ENCODE measurements at places on chromosomes 11 and 22.

- no peak for DNase-seq
These were observed 1.2 kb upstream of the RASGRP2 start for GRCh38 chr11:64745189-64745520.

- no peak for DNase-seq
These were observed 8.8 kb upstream of the PDE3B start for GRCh38 chr11:14634813-14635212.

DNA sequence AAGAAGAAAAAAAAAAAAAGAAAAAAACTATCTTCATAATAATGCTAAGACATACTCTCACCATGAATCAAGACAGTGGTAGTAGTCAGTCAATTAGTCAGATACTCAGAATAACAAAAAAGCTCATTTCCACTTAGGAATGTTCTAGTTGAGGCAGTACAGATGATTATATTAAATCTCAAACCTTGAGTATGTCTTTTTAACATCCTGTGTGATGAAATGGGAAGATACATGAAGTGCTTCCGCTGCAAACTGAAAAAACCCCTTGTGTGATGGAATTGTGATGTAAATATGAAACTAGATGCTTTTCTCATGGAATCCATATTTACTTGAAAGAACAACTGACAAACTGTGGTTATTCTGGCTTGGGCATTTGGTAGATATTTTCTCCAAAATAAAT is 13.7 kb downstream of the AMOTL1 start:
- DNase-seq, result no peak

DNA sequence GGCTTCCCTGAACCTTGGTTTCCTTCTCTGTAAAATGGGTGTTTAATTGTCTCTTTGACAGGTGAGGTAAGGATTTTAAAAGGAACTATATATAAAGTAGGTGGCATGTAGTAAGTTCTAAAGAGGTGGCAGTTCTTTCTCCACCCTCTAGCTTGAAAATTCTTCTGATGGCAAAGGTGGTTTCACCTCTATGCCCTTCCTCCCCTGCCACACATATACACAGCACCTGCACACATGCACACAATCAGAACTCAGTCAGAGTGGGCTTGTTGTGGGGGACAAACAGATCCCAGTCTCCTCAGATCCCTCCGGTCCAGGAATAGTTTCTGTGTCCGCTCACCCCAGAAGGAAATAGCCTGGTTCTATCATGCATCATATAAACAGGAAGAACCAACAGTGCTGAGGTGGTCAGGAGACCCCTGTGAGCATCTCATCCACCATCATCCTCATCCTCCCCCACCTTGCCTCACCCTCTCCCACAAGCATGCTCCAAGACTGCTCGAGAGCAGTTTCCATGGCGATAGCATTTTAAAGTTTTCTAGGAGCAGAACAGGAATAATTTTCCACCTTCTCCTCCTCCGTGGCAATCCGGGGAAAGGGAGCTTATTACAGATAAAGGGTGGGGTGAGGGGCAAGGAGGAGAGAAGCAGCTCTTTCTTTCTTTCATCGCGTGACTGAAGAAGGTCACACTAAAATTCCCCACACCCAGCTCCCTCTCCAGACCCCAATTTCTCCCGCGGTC is 123.6 kb downstream of the CHST1 start:
- DNase-seq, result no peak

DNA sequence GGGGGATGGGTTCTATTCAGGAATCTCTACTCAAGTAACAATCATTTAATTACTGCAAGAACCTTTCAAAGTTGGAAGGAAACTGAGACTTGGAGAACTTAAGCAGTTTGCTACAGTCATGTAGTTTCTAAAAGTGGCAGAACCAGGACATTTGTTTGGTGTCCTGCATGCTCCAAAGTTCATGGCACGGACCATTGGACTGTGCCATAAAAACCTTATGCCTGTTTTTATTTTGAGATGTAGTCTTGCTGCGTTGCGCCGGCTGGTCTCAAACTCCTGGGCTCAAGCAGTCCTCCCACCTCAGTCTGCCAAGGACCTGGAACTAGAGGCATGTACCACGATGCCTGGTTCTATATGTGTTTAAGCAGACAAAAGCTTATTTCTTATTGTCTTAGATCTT is 18.6 kb upstream of the AIFM3 start:
- no peak for DNase-seq

- no peak for DNase-seq
These were observed 536.8 kb downstream of the MIAT start for GRCh38 chr22:27194096-27194748.

GRCh38 chr11:58688789-58689503 is 42.8 kb downstream of the GLYAT start:
- no peak for DNase-seq

DNA sequence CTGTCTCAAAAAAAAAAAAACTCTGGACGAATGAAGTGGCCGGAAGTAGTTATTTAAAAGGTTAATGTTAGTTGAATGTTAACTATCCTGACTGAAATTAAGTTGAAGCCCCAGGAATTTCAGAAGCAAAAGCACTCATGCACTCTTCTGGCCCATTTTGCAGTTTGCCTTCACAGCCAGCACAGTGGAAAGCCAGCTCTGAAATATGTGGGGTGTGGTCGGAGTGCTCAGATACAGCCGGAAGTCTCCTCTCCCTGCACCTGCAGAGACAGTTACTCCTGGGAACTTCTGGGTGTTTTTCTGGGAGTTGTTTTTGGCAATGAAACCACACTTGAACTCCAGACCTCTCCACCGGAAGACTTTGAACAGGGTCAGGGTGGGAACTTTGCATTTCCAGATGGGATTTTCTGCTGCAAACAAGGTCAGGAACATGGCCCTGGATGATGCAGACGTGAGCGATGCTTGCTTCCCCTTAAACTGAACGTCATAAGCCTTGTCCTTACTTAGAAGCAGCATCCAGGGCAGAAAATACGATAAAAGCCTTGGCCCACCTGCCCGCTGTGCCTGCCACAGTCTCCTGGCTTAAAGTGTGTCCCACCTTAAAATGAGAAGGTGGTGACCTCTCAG is 21.5 kb upstream of the CABP2 start:
- DNase-seq, result no peak

DNA sequence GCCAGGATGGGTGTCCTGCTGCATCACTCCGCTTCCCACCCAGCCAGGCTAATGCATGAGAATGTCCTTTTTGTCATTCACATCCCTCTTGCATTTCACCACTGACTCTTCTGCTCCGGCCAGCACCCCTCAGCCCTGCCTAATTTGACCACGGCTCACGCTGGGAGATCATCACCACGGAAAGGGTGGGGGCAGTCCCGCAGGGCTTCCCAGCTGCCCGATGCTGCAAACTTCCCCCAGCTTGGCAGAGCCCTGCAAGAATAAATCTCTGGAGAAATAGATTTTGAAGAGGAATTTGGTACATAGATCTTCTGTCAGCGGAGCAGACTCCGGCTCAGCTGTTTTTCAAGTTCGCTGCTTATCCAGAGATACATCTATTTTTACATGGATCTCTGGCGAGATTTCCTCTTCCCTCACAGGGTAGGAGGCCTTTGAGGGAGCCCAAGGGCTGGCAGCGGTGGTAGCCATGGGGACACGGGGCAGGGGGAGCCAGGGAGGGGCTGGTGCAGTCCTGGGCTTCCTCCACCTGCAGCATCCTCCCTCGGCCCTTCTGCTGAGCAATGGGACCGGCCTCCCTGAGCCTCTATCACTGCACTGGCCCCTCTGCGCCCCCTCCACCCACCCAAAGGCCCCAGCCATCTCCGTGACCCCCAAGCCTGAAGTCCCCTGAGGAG is 62.6 kb downstream of the BUD13 start:
- DNase-seq, result no peak

DNA sequence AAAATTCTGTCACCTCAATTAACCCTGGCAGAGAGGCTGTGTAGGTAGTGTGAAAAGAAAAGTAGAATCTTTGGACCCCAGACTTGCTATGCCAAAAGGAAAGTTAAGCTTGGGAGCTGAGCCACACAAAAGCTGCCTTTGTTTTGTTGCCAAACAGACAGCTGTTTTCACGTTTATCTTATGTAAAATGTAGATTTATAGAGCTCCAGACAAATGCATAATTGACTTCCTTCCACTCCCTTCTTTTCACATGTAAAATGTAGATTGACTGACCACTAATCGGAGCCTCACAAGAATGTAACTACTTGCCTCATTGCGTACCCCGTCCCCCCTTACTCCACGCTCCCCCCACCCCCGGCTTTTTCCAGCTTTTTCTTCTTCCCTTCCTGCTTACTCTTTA is 2302.2 kb upstream of the RAG2 start:
- no peak for DNase-seq

GRCh38 chr22:48707763-48708557 is 1119.7 kb downstream of the BRD1 start:
- DNase-seq, result no peak

DNA sequence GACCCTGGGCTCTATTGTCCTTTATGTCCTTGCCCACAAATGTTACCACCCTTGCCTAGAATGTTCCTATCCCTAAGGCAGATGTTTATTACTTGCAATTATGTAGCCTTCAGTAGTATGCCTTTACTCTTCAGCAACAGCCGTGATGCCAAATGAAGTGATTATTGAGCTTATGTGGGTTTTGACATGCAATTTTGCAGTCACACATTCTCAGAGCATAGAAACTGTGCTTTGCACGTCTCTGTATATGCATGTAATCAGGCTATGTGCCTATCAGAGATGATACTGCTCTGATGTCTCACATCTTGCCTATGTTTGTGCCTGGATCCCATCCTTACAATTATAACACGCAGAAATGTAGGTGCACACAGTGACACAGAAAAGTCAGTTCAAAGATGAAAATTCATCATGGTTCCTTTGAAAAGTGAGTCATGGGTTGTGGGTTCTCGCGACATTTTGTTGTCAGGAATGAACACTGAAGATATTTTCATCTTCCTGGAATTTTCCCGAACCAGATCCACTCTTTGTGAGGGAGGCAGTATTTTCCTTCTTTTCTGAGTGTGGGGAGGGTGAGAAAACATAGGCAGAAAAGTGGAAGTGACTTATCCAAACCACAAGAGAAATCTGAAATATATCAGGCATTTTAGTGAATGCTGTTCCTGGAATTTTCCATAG is 81.1 kb downstream of the BMAL1 start:
- DNase-seq, result no peak

GRCh38 chr11:70731271-70732022 is 333.1 kb downstream of the CTTN start:
- no peak for DNase-seq

- DNase-seq, result no peak
These were observed 676.7 kb upstream of the ARHGAP42 start for GRCh38 chr11:100010393-100010792.

- DNase-seq, result no peak
These were observed 93.4 kb downstream of the MUC15 start for GRCh38 chr11:26478710-26479109.

GRCh38 chr11:47093541-47093940 is 83.1 kb downstream of the ARFGAP2 start:
- no peak for DNase-seq

DNA sequence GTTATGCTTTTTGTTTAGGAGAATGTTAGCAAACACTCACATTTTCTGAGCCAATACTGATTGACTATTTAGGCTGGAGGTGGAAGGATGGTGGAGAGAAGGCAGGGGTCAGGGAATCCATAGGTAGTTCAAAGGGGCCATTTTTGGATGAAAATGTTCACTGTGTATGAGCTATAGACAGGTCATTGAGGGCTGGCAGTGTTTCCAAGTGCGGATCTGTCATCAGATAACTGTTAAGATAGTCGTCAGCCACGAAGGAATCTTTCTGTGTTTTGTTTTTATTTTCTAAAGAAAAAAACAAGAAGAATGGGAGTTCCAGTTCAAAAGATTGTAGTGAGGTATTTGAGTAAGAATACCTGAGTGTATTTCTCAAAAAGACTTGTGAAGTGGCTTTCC is 3.1 kb downstream of the KCNJ5 start:
- DNase-seq, result no peak

DNA sequence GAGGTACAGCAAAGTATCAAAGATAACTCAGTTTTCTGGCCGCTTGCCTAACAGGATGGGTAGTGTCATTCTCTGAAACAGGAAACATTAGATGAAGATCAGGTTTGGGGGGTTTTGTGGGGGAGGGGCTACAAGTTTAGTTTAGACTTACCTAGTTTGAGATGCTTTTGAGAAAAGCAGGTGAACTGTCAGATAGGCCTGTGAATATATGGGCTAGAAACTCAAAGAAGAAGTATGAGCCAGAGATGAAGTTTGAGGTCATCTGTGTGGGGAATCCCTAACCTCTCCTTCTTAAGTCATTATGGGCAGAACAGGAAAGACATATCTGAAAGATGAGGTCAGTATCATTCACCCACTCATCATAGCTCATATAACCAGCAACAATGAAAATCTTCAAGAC is 11.9 kb downstream of the HOATZ start:
- DNase-seq, result peak; percentile 82

DNA sequence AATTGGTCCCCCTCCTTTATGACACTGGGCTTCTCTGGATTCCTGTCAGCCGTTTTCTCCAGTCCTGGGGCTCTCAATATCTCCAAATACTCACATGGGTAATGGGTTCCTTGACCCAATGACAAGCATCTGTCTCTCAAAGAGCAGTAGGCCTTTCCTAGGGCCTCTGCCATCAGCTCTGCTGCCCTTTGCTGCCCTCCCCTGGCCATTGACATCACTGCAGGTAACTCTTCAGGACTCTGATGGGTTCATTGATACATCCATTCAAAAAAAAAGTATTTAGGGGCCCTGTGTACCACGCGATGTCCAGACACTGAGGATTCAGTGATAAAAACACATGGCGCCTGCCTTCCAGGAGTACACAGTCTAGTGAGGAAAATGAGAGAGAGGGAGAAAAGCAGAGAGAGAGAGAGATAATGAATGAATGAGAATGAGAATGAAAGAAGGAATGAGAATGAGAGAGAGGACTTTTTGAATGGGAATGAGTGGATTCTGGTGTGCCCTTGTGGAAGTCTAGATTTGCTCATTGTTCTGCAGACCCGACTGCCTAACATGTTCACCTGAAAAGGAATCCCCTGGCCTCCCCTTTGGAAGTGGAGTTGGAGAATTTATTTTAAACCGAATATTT is 42.6 kb upstream of the OLFML1 start:
- DNase-seq, result no peak
